ENCODE measurements at places on chromosomes 1 and 21. TPM values are rescaled to one million over a fixed set of nuclear protein-coding genes. Genes with fewer than 3 reads are reported as not detected.

Gene LYPD8
- not detected for total RNA-seq

Gene EDARADD
- total RNA-seq = 1.7 TPM

Gene CASQ2
- not detected for total RNA-seq

Gene CFHR3
- not detected for total RNA-seq

Gene SPRR2E
- total RNA-seq = not detected

Gene KCNN3
- not detected for total RNA-seq

DNA sequence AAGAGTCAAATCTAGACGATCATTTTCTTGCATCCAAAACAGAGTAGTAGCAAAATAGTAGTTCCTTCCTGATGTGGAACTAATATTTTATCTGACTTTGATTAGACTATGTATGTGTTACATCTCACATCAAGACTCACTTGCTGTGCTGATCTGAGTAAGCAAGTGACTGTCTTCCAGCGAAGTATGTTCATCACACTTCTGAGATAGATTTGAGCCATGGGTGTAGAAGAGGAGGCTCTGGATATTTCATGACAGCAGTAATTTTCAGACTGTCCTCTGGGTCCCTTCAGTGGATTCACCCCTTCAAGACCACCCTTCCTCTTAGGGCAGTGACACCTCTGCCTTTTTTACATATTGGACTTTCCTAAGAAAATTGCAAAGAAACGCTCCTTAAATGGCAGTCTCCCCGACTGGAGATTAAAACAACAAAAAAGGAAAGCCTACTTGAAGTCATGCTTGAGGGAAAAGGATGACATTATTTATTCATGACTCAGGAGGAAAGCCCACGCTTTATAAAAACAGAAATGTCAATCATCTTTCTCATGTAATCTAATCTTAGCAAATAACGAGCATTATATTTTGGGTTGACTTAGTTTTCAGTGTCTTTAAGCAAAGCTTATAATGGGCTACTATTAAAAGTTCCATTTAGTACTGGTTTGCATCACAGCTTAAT, 22.8 kb downstream of the ATP1B1 start:
- H3K4me3 ChIP-seq = no peak overlapping the region
- H3K27me3 ChIP-seq = no peaks in the 10 kb centered on the region
- H3K27ac ChIP-seq = no peak overlapping the region
- no peaks in the 10 kb centered on the region for H3K4me1 ChIP-seq
- H3K36me3 ChIP-seq = no peaks in the 10 kb centered on the region

DNA sequence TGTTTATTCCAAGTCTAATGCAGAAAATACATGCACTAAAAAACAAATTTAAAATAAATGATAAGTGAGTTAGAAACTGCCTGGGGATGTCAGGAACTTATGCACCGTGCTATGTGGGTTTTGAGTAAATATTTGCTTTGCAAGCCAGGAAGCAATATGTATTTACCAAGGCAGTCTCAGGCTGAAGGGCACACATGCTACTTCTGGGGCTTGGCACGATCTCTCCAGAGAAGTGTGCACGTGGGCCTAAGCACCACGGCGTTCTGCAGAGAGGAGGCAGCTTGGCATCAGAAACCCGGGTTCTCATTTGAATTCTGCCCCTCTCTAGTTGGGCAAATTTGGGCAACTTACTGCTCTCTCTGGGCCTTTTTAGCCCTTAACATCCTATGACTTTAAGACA, 72.6 kb upstream of the ROR1 start:
- H3K27ac ChIP-seq = no peak overlapping the region
- no peaks in the 10 kb centered on the region for H3K4me1 ChIP-seq
- no peak for DNase-seq
- H3K4me3 ChIP-seq = no peak overlapping the region
- peaks cover under 1% of the 10 kb centered on the region for H3K27me3 ChIP-seq
- H3K36me3 ChIP-seq = no peaks in the 10 kb centered on the region

GRCh38 chr1:213871179-213871578, 116.6 kb upstream of the PROX1 start:
- H3K4me3 ChIP-seq = no peak overlapping the region
- H3K27ac ChIP-seq = no peak overlapping the region
- no peak for DNase-seq
- H3K4me1 ChIP-seq = peaks cover 19% of the 10 kb centered on the region
- no peaks in the 10 kb centered on the region for H3K36me3 ChIP-seq
- H3K27me3 ChIP-seq = no peaks in the 10 kb centered on the region

DNA sequence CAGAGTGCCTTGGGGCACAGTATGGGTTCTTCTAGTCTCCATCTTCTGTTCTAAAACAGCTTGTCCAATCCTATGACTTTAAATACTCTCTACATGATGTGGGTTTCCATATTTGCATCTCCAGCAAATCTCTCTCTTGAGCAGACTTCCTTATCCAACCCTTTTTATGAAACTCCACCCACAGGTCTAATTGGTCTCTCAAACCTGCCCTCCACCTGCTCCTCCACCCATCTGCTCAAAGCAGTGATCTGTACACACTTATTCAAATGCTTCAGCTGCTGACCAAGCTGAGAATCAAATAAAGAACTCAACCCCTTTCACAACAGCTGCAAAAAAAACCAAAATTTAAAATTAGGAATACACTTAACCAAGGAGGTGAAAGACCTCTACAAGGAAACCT, 11.5 kb downstream of the MCOLN2 start:
- no peak overlapping the region for H3K4me3 ChIP-seq
- H3K27ac ChIP-seq = no peak overlapping the region
- no peaks in the 10 kb centered on the region for H3K36me3 ChIP-seq
- peaks cover 8% of the 10 kb centered on the region for H3K4me1 ChIP-seq
- H3K27me3 ChIP-seq = no peaks in the 10 kb centered on the region

GRCh38 chr1:46067652-46068051, 64.8 kb downstream of the PIK3R3 start:
- no peaks in the 10 kb centered on the region for H3K27me3 ChIP-seq
- DNase-seq = no peak
- H3K4me1 ChIP-seq = peaks cover 5% of the 10 kb centered on the region
- H3K36me3 ChIP-seq = no peaks in the 10 kb centered on the region

DNA sequence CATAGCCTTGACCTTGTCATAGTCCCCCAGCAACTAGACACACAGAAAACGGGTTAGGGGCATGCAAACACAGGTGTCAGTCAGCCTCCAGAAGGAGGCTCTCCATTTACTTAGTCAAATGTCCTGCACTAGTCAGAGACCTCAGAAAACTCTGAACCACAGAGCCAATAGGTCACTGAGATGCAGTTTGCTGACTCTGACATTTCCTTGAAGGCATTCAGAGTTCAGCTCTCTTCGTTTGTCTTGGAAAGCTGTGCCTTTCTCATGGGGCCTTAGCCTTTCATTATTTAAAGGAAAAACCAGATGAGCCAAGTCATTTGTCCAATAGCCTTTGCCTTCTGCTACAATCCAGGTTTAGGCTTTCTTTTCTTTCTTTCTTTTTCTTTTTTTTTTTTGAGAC, 3.5 kb downstream of the OLFML2B start:
- no peak for DNase-seq
- H3K27ac ChIP-seq = no peak overlapping the region
- H3K36me3 ChIP-seq = no peaks in the 10 kb centered on the region
- peaks cover 13% of the 10 kb centered on the region for H3K4me1 ChIP-seq
- no peak overlapping the region for H3K4me3 ChIP-seq

DNA sequence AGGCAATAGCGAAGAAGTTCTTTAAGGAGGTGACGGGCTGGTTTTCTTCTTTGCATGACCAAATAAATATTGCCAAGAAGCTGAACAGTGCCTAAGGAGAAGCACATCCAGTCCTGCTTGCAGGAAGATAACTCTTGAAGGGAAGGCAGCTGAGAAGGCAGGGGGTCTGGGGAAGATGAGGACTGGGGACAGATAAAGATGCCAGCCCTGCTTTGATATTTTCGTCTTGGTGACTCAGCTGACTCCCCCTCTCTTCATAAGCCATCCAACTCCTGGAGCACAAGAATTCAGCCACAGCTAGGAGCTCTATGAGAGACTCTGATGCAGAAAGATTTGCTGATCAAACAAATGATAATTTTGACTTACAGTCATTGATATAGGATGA, 3.4 kb downstream of the CFAP45 start:
- no peak overlapping the region for H3K27ac ChIP-seq
- DNase-seq = no peak
- H3K36me3 ChIP-seq = no peaks in the 10 kb centered on the region
- no peaks in the 10 kb centered on the region for H3K27me3 ChIP-seq
- H3K4me1 ChIP-seq = no peaks in the 10 kb centered on the region

DNA sequence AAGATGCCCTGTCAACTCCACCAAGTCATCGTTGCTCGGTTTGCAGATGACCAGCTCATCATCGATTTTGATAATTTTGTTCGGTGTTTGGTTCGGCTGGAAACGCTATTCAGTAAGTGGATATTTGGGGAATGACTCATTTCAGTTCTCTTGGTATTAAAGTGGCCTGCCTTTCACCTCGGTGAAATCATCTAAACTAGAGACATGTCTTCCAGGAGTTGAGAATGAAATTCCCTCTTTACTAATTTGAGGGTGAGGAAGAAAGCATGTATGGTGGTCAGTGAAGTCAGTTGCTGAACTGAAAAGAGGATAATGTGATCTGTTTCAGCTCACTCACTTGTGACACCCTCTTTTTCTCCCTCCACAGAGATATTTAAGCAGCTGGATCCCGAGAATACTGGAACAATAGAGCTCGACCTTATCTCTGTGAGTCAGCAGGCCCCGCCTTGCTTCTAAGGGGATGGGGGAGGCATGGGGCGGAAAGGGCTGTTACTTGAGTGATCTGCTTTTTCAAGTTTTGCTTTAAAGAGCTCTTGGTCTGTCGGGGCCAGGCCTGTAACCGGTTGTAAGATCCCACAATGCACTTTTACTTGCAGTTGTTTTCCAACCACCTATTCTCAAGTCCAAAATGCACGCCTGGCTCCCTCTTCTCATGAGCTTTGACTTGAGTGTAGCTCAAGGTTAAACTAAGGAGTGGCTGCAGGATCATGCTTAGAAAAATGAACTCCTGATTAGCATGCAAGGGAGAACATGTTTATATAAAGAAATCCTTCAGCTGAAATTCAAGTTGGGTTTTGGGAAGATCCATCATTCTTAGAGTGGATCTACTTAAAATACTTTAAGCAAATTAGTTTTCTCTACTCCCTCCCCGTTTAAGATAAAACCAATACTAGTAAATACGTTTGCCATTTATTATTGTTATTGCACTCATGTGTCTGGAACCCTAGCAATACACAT, 59.8 kb downstream of the CAPN2 start:
- H3K4me1 ChIP-seq = peaks cover 9% of the 10 kb centered on the region
- H3K4me3 ChIP-seq = no peak overlapping the region
- H3K36me3 ChIP-seq = peaks cover 72% of the 10 kb centered on the region
- H3K27ac ChIP-seq = no peak overlapping the region
- DNase-seq = no peak

- H3K4me1 ChIP-seq = peaks cover 6% of the 10 kb centered on the region
- no peaks in the 10 kb centered on the region for H3K27me3 ChIP-seq
- H3K27ac ChIP-seq = no peak overlapping the region
- H3K4me3 ChIP-seq = no peak overlapping the region
These were observed 20.2 kb downstream of the S100A16 start for GRCh38 chr1:153592748-153593147.

DNA sequence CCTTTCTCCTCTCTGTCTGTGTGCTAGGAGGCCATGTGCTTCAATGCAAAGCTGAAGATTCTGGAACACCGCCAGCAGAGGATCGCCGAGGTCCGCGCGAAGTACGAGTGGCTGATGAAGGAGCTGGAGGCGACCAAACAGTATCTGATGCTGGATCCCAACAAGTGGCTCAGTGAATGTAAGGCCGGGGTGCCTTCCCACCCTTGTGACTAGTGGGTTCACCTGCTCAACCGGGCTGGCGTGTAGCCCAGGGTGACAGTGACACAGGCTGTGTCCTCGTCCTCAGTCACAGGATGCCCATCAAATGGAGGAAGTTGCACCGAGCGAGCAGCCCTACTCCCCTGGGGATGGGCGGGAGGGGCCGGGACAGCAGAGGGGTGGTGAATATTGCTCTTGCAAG, 544.1 kb downstream of the KIF26B start:
- no peak overlapping the region for H3K4me3 ChIP-seq
- DNase-seq = no peak
- H3K27me3 ChIP-seq = no peaks in the 10 kb centered on the region
- H3K36me3 ChIP-seq = no peaks in the 10 kb centered on the region

- H3K27me3 ChIP-seq = no peaks in the 10 kb centered on the region
- no peak overlapping the region for H3K27ac ChIP-seq
- no peaks in the 10 kb centered on the region for H3K36me3 ChIP-seq
These were observed 398.3 kb upstream of the DUSP10 start for GRCh38 chr1:222140206-222140605.

DNA sequence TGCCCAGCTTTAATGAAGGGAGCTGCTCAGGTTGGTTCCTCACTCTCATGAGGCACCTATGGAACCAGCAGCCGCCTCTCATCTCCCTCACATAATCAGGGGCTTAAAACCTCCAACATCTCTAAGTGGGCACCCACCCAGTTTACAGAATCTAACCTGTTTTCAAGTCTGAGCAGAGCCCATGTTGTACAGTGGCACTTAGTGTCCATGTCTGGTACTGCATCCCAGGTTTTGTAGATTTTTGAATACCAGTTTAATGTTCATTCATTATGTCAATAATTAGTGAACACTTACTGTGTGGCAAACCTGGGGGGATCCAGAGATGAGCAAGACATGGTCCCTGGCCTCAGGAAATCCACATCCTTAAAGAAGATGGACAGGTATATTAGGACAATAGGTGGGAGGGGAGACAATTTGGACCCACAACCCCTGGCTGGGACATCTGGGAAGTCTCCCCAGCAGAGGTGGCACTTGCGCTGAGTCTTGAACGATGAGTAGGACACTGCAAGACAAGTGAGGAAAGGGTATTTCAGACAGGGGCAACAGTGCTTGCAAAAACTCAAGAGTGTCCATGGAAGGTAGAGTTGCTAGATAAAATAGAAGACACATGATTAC, 83.3 kb downstream of the LACTBL1 start:
- no peak for DNase-seq
- H3K27me3 ChIP-seq = peaks cover 6% of the 10 kb centered on the region
- no peak overlapping the region for H3K27ac ChIP-seq
- H3K4me3 ChIP-seq = no peak overlapping the region
- H3K36me3 ChIP-seq = no peaks in the 10 kb centered on the region
- peaks cover 12% of the 10 kb centered on the region for H3K4me1 ChIP-seq

DNA sequence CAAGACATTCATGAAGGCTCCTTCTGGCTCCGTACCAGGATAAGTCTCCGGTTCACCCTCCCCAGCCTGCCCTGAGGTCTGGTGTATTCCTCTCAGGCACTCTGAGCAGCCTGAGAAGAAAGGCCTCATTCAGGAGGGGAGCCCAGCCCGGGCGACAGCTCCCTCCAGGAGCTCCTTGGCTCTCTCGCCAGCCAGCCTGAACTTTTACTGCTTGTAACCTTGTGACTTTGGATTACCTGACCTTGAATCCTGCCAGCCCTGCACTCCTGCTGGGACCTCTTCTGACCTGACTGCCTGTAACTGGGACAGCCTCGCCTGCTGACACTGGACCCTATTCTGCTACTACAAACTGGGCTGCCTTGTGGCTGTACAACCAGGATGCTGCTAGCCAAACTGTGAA, 65.8 kb downstream of the CD34 start:
- H3K4me3 ChIP-seq = no peak overlapping the region
- H3K4me1 ChIP-seq = peaks cover 54% of the 10 kb centered on the region
- no peaks in the 10 kb centered on the region for H3K27me3 ChIP-seq
- no peak for DNase-seq
- H3K36me3 ChIP-seq = peaks cover 44% of the 10 kb centered on the region

GRCh38 chr1:159815926-159816325, 10.7 kb upstream of the SLAMF8 start:
- no peak overlapping the region for H3K27ac ChIP-seq
- H3K27me3 ChIP-seq = no peaks in the 10 kb centered on the region
- H3K4me3 ChIP-seq = no peak overlapping the region
- no peak for DNase-seq
- H3K4me1 ChIP-seq = no peaks in the 10 kb centered on the region
